ENCODE measurements at places on chromosomes 1 and 21.

- DNase-seq, result no peak
Measured at GRCh38 chr21:43657355-43658087, 1.8 kb downstream of the HSF2BP start.

GRCh38 chr1:998745-998994 lies 1.2 kb downstream of the HES4 start:
- no peak for DNase-seq

GRCh38 chr1:26340047-26340481 lies 13.9 kb downstream of the CRYBG2 start:
- no peak for DNase-seq

DNA sequence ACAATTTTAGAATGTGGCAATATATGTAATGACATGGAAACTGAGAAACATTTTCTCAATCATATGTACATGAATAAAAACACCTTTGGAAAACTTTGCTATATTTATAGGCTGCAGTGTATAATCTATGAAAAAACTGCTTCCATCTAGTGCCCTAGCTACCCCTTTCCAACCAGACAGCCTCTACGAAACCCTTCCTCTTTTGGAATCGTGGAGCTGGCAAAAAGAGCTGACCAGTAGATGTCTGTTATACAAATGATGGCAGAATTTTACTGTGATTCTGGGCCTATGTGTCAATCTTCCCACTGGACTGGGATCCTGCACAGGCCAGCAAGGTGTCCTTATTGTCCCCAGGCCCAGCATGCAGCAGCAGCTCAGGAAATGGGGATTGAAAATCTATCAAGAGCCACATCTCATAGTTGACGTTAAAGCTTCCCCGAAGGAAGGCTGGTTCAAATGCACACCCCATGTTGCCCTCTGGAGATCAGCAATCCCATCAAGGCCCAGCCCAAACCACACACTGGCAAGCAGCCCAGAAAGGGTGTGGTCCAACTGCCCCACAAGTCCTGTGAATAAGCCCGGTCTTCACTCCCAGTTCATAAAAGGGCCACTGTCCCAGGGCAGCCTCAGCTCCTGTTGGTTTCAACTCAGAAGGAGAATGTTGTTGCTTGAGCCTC lies 8.8 kb upstream of the FAM20B start:
- no peak for DNase-seq

DNA sequence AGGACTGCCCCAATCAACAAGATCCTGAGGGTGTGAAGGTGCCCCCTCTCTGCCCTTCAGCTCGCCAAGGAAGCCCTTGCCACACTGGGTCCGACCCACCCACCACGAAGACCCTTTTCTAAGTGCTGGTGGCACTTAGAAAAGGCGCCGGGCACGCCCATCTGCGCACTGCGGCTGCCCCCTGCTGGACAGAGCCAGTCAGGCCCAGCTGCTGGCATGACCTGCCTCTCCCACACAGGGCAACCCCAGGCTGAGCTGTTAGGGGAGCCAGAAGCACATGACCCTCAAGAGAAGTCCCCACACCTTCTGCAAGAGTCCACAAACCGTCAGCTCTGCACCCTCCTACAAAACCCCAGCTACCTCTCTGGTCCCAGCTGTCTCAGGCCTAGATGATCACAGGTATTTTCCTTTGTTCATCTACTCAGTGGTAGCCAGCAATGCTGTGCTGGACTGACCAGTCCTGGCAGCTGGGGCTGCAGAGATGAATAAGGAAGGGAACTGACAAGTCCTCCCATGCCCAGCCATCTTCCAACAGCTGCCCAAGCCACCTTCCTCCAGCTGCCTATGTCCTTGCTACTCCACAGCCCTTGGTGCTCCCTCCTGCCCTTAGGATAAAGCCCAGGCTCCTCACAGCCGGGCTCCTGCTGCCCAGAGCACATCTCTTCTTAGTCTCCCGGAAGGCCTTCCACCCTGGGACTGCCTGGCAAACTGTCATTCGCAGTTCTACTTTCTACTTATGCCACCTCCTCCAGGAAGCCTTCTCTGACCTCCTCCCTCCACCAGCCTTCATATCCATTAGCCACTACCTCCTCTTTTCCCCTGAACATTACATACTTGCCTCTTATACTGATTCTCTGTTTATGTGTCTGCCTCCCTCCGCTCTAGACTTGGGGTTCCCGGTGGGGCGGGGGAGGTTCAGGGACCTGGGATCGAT lies 39.8 kb upstream of the ZC3H12A start:
- DNase-seq, result peak; percentile 54

DNA sequence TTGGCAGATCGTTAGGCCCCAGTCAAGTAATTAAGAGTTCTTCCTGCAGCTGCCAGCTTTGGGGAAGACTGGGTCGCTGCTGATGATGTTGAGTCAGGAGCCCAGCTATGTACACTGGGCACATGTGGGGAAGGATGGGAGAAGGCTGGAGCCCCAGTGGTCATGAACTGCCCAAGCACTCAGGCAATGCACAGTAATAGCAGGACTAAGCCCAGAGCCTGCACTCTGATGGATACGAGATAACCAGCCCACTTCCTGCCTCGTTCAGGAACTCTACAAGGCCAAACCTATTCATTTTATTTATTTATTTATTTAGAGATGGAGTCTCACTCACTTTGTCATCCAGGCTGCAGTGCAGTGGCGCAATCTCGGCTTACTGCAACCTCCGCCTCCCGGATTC lies 81.1 kb upstream of the BTG3 start:
- DNase-seq, result no peak

- no peak for DNase-seq
Measured at GRCh38 chr1:79369091-79369490, 362.6 kb upstream of the ADGRL4 start.

DNA sequence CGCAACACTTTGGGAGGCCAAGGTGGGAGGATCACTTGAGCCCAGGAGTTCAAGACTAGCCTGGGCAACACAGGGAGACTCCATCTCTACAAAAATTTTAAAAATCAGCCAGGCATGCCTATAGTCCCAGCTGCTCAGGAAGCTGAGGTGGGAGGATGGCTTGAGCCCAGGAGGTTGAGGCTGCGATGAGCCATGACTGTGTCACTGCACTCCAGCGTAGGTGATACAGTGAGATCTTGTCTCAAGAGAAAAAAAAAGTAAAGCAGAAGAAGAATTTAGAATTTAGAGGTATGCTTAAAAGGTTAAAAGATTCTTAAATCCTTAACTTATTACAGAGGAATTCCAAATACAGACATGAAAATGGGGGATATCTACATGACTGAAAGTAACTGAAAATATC lies 79.5 kb downstream of the SMYD3 start:
- no peak for DNase-seq

- DNase-seq, result no peak
Measured at GRCh38 chr1:30739601-30740000, 16.2 kb upstream of the MATN1 start.

DNA sequence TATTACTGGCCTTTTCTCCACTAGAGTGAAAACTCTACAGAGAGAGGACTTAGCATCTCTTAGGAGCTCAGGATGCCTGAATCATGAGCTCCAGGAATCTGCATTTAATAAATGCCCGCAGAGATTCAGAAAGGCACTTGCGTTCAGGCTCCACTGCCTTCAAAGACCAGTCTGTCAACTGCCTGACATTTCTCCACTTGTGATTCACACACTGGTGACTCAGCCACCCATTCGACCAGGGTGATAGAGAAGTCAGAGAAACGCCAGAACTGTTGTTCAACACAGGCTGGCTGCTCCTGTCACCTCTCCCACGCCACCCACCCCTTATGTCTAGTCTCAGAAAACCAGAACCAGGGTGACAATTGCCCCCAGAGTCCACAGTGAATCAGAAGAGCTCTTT lies 26.9 kb upstream of the LBR start:
- DNase-seq, result peak; percentile 79

DNA sequence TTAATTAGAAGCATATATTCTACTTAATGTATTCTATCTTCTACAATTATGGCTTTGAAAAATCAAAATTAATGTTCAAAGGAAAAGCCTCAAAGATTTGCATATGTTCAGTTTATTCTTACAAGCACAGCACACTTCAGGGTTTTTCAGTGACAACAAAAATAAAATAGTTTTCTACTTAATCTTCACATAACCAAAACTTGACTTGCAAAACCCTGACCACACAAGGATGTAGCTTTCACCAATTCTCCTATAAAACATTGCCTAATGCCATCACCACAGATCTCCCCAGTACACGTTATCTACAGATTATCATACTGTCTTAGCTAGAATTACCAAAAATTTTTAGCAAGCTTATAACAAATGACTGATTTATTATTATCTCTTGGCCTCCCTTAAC lies 23.3 kb downstream of the LPAR3 start:
- DNase-seq, result no peak

DNA sequence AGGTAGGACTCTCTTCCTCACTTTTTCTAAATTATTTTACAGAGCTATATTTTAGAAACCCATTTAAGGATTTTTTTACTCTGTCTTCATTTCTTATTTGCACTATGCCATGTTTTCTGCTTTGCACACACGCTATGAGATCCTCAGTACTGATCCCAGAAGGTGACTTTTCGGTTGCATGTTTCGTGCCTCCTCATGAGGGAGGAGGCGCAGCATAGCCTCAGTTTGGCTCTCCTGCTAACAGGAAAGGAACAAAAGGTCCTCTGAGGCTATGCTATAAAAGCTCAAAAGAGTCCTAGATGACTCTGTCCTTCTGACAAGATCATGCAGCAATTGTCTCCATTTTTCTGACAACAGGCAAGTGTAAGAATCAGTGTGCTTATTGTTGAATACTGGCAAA lies 189.7 kb downstream of the GPR52 start:
- no peak for DNase-seq

- DNase-seq, result no peak
Measured at GRCh38 chr1:185813401-185813979, 79.3 kb downstream of the HMCN1 start.

- peak; percentile 37 for DNase-seq
Measured at GRCh38 chr21:25396135-25396711, 211.1 kb downstream of the MRPL39 start.

GRCh38 chr1:162364498-162364897 lies 12.2 kb downstream of the SPATA46 start:
- DNase-seq, result no peak

- no peak for DNase-seq
Measured at GRCh38 chr1:202243006-202243405, 49.4 kb downstream of the LGR6 start.

- DNase-seq, result no peak
Measured at GRCh38 chr1:116871779-116872146, 38.0 kb upstream of the PTGFRN start.

DNA sequence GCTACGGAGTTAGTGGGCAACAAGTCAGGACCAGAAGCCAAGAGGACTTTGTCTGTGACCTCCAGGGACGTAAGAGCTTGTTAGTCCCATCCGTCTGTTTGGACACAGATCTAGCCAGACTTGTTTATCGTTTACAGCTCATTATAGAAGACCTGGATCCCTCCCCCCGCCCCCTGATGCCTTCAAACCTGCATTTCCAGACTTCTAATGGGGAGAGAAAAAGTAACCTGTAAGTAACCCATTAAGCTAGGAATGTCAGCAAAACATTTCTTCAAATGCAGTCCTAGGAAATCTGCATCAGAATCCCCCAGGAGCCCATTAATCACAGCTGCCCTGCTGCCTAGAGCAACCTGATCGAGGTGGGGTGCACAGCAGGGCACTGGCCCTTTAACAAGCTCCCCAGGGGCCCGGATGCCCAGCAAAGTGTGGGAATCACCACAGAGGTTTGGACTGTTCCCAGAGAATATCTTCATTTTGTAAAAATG lies 1.4 kb upstream of the MAD2L2 start:
- DNase-seq, result no peak

GRCh38 chr1:102181341-102181740 lies 184.6 kb upstream of the OLFM3 start:
- no peak for DNase-seq

DNA sequence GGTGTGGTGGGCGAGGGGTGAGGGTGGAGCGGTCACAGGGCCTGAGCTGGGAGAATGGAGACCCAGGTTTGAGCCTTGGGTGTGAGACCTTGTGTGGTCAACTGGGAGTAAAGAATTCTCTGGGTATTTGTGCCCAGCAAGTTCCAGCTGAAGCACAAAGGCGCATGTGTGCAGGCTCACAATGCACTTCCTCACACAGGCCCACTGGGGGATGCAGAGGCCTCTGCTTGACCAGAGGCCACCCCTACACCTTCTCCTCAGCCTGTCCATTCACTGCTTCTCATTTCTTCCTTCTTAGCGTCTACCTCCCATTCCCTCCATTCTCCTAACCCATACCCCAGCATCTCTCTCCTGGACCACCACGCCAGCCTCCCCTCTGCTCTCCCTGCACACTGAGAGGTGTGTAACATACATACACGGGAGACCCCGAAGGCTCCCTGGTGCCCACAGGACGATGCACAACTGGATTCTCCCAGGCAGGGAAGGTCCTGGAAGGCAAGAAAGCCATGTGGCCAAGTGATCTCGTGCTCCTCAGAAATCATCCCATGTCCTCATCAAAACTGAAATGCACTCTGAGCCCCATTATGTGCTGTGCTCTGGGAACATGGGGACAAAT lies 12.3 kb upstream of the TTC39A start:
- no peak for DNase-seq

- DNase-seq, result no peak
Measured at GRCh38 chr1:94970783-94971182, 43.9 kb upstream of the CNN3 start.

- DNase-seq, result no peak
Measured at GRCh38 chr1:47859092-47859743, 138.0 kb downstream of the TRABD2B start.

- DNase-seq, result no peak
Measured at GRCh38 chr1:29949676-29950075, 713.4 kb downstream of the PTPRU start.

DNA sequence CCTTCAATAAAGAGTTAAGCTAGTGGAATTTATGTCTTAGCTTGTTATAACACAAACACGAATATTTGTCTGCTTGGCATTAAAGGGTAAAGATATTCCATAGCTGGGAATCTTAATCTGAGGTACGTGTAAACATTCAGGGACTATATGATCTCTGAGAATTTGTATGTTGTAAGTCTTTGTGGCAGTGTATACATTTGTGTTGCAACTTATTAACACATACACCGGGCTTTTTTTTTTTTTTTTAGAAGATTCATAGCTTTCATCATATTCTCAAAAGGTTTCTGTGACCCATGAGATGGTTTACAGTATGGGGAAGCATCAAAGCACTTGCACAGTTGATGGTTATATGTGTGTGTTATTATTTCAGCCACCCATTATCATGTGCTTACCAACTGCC lies 3.0 kb downstream of the GGPS1 start:
- DNase-seq, result no peak

DNA sequence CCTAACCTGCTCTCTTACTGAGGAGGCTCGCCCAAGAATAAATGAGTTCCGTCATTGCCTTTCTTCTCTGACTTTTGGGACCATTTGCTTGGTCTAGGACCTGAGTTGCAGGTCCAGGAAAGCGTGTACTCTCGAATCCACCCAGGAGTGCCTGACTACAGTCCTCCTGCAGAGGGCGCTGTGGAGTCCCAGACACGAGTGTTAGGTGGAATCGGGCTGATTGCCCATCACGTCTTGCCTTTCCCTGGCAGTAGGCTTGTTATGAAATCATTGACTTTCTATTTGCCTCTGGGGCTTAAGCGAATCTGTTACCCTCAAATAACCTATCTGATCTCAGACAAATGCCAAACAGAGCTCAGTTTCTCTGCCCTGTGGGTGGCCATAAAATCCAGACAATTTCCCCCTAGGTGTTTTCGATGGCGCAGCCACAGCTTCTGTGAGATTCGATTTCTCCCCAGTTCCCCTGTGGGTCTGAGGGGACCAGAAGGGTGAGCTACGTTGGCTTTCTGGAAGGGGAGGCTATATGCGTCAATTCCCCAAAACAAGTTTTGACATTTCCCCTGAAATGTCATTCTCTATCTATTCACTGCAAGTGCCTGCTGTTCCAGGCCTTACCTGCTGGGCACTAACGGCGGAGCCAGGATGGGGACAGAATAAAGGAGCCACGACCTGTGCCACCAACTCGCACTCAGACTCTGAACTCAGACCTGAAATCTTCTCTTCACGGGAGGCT lies at the start of gene IL20:
Gene IL20, plus strand, starts transcription at position 685 of the 733 bp plus-strand sequence. CDS start 230 bp downstream, outside the sequence.
- DNase-seq, result peak; percentile 84
